Vagina (tissue), 2 donors: ENCODE measurements at places on chromosomes 6 and 20.

- no peak for DNase-seq
- no peak overlapping the region for H3K27ac ChIP-seq
- H3K4me1 ChIP-seq: peaks cover 2% of the 10 kb centered on the region
- no peaks in the 10 kb centered on the region for H3K36me3 ChIP-seq
- no peaks in the 10 kb centered on the region for H3K27me3 ChIP-seq
Measured at GRCh38 chr6:127186889-127187288, 68.4 kb downstream of the RSPO3 start.

DNA sequence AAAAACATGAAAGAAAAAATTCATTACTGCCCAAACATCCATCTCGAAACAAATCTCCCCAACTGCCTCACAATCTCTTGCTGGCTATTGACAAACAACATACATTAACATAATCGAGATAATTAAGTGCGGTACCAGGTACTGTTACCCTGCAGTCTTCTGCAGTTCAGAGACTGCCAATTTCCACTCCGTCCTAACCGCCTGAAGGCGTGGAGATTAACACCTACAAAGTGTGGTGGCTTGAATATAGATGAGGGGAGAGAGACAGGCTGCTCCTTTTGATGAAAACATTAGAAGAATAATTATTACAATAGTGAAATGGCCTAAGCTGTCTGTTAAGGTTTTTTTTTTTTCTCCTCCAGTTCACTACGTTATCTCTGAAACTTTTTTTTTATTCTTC is 258.9 kb upstream of the SOX4 start:
- DNase-seq: no peak
- no peak overlapping the region for H3K4me3 ChIP-seq
- no peaks in the 10 kb centered on the region for H3K27me3 ChIP-seq
- no peaks in the 10 kb centered on the region for H3K4me1 ChIP-seq
- H3K27ac ChIP-seq: no peak overlapping the region

DNA sequence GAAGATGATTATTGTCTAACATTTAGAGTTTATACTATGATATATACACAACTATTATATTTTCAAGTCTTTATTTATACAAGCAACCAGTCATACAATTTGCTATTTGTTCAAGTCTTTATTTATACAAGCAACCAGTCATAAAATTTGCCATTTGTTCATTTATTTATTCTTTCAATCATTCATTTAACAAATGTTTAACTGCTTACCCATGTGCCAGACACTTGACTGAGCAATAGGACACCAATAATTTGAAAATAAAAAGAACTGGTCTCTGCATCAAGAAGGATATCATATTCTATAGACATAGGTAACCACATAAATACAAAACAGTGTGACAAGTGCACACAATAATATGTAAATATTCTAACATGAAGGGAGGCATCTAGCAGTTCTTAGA is 20.3 kb downstream of the GRIK2 start:
- no peak overlapping the region for H3K27ac ChIP-seq
- no peaks in the 10 kb centered on the region for H3K27me3 ChIP-seq
- no peaks in the 10 kb centered on the region for H3K36me3 ChIP-seq
- H3K4me3 ChIP-seq: no peak overlapping the region

DNA sequence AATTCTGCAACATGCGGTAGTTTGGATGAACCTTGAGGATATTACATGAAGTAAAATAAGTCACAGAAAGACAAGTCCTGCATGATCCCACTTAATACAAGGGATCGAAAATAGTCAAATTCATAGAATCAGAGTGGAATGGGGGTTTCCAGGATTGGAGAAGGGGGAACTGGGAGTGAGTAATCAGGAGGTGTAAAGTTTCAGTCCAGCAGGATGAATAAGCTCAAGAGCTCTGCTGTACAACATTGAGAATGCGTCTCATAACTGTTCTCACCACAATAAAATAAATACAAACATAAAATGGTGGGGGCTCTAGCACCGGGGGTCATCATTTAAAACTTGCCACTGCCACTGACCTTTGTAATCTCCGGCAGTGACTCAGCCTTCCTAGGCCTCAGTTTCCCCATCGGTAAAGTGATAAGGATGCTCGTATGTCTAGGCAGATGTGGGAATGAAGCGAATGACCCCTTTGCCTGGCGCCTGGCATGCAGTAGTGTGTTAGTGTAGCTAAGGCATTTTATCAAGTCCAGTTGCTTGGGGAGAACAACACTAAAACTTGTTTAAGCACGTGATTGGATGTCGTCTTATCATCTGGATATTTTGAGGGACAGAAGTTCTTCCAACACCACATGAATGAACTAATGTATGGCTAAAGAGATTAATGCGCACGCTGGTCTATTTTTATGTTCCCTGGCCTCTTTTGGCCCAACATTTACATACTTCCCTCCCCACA is 421.1 kb downstream of the QKI start:
- H3K27ac ChIP-seq: no peak overlapping the region
- H3K4me1 ChIP-seq: peaks cover 13% of the 10 kb centered on the region
- no peaks in the 10 kb centered on the region for H3K36me3 ChIP-seq
- H3K27me3 ChIP-seq: no peaks in the 10 kb centered on the region

GRCh38 chr6:123316733-123317323 is 319.9 kb downstream of the TRDN start:
- H3K27ac ChIP-seq: no peak overlapping the region
- H3K36me3 ChIP-seq: no peaks in the 10 kb centered on the region
- H3K27me3 ChIP-seq: no peaks in the 10 kb centered on the region
- DNase-seq: no peak
- H3K4me1 ChIP-seq: no peaks in the 10 kb centered on the region

DNA sequence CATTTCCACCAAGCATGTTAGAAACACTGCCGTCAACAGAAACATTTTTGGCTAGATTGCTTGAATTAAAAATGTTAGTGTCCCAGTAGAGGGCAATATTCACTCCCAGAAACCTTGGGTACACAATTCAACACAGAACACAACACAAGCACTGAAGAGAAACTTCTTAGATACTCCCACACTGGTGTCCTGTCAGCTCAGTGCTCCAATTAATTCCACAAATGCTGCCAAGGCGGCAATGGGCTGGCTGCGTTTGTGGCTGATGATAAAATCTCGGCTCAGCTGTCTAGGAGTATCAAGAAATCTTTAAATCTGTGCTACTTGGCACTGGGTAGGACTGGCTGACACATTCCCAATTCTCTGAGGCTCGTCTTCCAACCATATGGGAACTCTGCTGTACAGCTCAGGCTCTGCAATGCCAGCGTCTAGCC is 39.3 kb downstream of the BEND3 start:
- H3K36me3 ChIP-seq: no peaks in the 10 kb centered on the region
- H3K27ac ChIP-seq: no peak overlapping the region
- no peak overlapping the region for H3K4me3 ChIP-seq
- no peak for DNase-seq
- no peaks in the 10 kb centered on the region for H3K4me1 ChIP-seq
